Activated CD4-positive, alpha-beta memory T cell treated with anti-CD3 and anti-CD28 coated beads, Interleukin-2, amount 10 ng/mL, durations not matched to agents 7 days and 5 days (primary cell): ENCODE measurements at places on chromosomes 11 and 22. TPM values are rescaled to one million over a fixed set of nuclear protein-coding genes. Genes with fewer than 3 reads are reported as not detected.

- H3K4me3 ChIP-seq: no peak overlapping the region
- H3K27ac ChIP-seq: no peak overlapping the region
- no peaks in the 10 kb centered on the region for H3K36me3 ChIP-seq
- DNase-seq: peak; percentile 35
- H3K27me3 ChIP-seq: no peaks in the 10 kb centered on the region
Measured at GRCh38 chr11:5380740-5381342, 2.8 kb upstream of the OR51M1 start.

DNA sequence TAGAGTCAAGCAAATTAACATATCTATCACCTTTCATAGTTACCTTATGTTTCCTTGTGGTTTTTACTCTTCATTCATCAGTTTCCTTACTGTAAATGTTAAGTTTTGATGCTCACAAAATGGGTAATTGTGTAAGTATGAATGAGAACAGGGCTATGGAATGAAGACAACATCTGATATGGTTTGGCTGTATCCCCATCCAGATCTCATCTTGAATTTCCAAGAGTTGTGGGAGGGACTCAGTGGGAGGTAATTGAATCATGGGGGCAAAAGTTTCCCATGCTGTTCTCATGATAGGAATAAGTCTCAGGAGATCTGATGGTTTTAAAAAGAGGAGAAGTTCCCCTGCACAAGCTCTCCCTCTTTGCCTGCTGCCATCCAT lies 107.6 kb downstream of the CCDC34 start:
- no peak overlapping the region for H3K27ac ChIP-seq
- DNase-seq: no peak
- H3K4me1 ChIP-seq: no peaks in the 10 kb centered on the region
- H3K4me3 ChIP-seq: no peak overlapping the region
- H3K27me3 ChIP-seq: peaks cover 4% of the 10 kb centered on the region

GRCh38 chr11:72792437-72793021 lies 1.3 kb downstream of the STARD10 start:
- H3K27me3 ChIP-seq: no peaks in the 10 kb centered on the region
- H3K4me1 ChIP-seq: peaks cover 29% of the 10 kb centered on the region
- H3K27ac ChIP-seq: peak overlapping the region; percentile 96

- H3K27me3 ChIP-seq: peaks cover 30% of the 10 kb centered on the region
- H3K4me1 ChIP-seq: no peaks in the 10 kb centered on the region
- no peaks in the 10 kb centered on the region for H3K36me3 ChIP-seq
- no peak overlapping the region for H3K27ac ChIP-seq
- H3K4me3 ChIP-seq: no peak overlapping the region
Measured at GRCh38 chr11:10669258-10670033, 24.1 kb downstream of the IRAG1 start.

DNA sequence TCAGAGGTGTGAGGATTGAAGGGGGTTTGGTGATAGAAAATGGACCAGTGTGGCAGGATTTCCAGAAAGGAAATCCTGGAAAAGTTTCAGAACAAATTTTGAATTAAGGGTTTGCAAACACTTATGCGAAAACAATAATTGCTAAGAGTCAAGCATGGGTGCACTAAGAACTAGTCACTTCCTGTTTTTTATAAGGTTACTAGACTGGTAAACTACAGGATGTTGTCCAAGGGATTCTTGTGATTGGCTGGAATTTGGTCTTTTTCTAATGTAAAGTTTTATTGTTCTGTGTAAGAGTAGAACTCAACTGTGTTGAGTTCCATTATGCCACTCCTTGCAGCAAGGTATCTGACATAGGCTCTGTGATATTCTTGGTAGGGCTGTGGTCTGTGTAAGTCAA lies 54.1 kb downstream of the LIF start:
- DNase-seq: no peak
- no peaks in the 10 kb centered on the region for H3K27me3 ChIP-seq
- peaks cover 29% of the 10 kb centered on the region for H3K36me3 ChIP-seq
- no peak overlapping the region for H3K4me3 ChIP-seq

- H3K27me3 ChIP-seq: no peaks in the 10 kb centered on the region
- peaks cover 10% of the 10 kb centered on the region for H3K4me1 ChIP-seq
- H3K36me3 ChIP-seq: no peaks in the 10 kb centered on the region
- DNase-seq: no peak
- no peak overlapping the region for H3K4me3 ChIP-seq
- no peak overlapping the region for H3K27ac ChIP-seq
Measured at GRCh38 chr11:47908198-47908597, 60.0 kb upstream of the NUP160 start.

DNA sequence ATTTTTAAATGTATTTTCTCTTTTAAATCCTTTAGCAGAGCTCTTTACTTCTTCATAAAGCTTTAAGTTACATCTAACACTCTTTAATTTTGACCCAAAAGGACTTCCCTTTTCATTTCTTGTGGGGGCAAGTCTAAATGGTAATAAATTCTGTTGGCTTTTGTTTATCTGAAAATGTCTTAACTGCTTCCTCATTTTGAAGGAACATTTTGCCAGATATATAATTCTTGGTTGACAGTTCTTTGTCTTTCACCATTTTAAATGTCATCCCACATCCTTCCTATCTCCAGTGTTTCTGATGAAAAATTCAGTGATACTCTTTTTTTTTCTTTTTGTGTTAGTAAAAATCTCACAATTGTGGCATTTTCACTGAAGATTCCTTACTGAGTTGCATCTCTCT lies 44.7 kb upstream of the ZBTB44 start:
- no peak for DNase-seq
- peaks cover 4% of the 10 kb centered on the region for H3K36me3 ChIP-seq
- H3K27ac ChIP-seq: no peak overlapping the region

- H3K4me3 ChIP-seq: no peak overlapping the region
- no peaks in the 10 kb centered on the region for H3K27me3 ChIP-seq
- no peaks in the 10 kb centered on the region for H3K4me1 ChIP-seq
Measured at GRCh38 chr11:91686281-91686680, 538.3 kb upstream of the FAT3 start.

DNA sequence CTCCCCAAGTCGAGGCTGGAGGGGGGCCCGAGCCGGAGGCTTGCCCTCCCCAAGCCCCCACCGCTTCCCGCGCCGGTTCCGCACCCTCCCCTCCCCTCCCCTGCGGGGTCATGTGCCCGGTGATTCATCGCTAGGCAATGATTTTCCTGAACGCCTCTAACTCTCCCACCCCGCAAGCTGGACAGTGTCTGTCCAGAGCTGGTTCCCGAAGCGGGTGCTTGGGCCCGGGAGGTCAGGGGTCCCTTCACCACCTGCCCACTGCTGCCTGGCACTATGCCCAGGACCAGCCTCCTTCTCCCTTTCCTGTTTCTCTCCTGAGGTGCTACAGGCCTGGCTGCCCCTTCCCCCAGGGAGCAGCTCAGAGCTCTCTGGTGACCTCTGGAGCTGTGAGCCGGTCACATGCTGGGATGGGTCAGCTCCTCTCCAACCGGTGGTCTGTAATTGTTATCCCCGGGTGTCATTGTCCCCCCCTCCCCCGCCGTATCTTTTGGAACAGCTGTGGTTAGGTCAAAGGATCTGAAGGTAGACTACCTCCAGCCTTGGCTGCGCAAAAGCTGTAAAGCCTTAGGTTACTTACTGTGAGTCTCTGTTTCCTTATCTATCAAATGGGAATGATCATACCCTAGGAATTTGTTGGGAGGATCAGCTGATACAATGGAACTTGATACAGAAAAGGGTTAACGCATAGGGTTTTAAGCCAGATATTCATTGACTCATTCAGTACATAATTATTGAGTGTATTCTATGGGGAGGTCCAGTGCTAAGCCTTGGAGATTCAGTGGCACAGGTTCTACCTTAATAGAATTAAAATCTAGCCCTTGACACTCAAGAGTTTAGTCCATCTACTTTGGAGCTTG lies 753 bp downstream of the STX3 start:
- H3K4me3 ChIP-seq: peak overlapping the region; percentile 84
- H3K27ac ChIP-seq: peak overlapping the region; percentile 64
- peaks cover 43% of the 10 kb centered on the region for H3K36me3 ChIP-seq
- DNase-seq: peak; percentile 63

DNA sequence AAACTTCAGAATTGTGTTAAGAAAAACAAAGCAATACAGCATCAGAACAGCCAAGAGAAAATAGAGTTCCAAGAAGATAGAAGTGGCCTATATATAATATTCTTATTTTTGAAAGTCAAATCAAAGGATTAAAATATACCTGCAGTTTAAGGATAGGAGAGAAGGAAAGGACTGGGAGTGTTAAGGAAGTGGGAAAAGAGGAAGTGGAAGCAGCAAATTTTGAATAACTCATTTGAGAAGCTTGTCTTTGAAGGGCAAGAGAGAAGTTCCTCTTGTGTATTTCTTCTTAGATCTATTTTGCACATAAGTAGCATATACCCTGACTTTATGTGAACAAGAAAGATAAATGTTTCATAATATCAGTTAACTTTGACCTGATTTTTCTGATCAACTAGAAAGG lies 62.6 kb upstream of the SLC17A6 start:
- H3K36me3 ChIP-seq: no peaks in the 10 kb centered on the region
- no peaks in the 10 kb centered on the region for H3K4me1 ChIP-seq
- DNase-seq: no peak
- H3K27me3 ChIP-seq: no peaks in the 10 kb centered on the region
- H3K4me3 ChIP-seq: no peak overlapping the region

- H3K27ac ChIP-seq: no peak overlapping the region
- H3K4me3 ChIP-seq: no peak overlapping the region
- no peak for DNase-seq
- H3K27me3 ChIP-seq: no peaks in the 10 kb centered on the region
- H3K4me1 ChIP-seq: no peaks in the 10 kb centered on the region
Measured at GRCh38 chr11:133746663-133747306, 98.5 kb downstream of the SPATA19 start.

DNA sequence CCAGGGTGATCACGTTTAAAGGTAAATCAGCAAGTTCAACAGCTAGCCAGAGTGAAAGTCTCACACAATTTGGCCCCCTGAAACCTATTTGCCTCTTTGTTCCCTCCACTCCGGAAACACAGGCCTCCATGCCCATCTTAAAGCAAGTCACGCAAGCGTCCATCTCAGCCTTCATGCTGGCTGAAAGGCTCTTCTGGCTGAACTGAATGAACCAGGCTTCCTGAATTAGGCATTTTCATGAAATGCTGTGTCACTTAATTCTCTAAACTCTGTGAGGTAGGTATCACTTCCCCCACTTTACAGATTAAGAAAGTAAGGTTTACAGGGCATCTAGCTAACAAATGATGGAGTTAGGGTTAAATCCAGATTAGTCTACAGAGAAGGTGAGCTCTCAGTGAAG lies 1.4 kb downstream of the SLC25A17 start:
- H3K27me3 ChIP-seq: no peaks in the 10 kb centered on the region
- H3K4me1 ChIP-seq: peaks cover 32% of the 10 kb centered on the region
- peak overlapping the region; percentile 91 for H3K4me3 ChIP-seq
- peaks cover 21% of the 10 kb centered on the region for H3K36me3 ChIP-seq
- no peak for DNase-seq

GRCh38 chr22:25048659-25049647 lies 96.4 kb downstream of the KIAA1671 start:
- peaks cover 20% of the 10 kb centered on the region for H3K4me1 ChIP-seq
- DNase-seq: peak; percentile 82
- peaks cover 45% of the 10 kb centered on the region for H3K36me3 ChIP-seq

DNA sequence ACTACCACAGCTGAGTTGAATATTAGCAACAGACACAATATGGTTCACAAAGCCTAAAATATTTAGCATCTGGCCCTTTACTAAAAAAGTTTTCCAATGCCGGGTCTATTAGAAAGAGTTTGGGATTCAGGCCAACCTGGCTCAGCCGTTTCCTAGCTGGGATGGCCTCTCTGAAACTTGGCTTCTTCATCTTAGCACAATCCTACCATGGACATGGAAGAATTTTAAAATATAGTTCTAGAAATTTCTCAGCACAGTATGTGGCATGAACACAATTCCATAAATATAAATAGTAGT lies 103.8 kb downstream of the RRAS2 start:
- no peak for DNase-seq
- H3K27ac ChIP-seq: no peak overlapping the region
- no peak overlapping the region for H3K4me3 ChIP-seq
- no peaks in the 10 kb centered on the region for H3K4me1 ChIP-seq
- H3K27me3 ChIP-seq: peaks cover 5% of the 10 kb centered on the region

DNA sequence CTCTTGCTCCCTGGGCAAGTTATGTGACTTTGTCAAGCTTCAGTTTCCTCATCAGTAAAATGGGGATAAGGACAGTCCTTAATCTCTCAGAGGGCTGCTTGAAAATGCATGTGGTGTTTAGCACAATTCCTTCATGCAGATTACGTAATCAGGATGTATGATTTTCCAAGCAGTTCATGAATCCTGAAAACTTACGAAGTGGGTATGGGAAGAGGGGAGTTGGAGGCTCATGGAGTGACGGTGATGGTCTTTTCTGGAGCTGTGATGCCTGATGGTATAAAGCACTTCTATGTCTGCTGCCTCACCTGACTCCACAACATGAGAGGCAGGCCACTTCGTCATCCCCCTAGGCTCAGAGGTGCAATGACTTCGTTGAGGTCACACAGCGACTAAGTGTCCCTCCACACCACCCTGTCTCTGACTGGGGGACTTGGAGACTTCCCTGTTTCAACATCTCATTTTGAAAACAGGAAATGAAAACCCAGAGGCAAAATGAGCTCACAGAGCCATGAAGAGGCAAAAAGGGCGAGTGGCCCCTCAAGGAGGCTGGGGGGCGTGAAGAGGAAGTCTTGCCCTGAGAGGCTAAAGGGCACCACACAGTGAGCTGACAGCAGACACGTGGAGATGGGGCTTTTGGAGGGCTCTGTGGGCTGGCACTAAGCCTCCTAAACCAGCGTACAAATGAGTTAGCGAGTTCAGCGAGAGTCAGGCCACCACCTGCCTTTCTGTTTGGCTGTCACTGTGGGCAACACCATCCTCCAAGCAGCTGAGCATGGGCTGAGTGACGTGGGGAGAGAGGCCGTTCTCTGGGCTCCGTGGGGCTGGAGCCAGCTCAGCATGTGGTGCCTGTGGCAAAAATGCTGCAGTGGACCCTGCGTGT lies 10.1 kb downstream of the MCM5 start:
- H3K4me3 ChIP-seq: no peak overlapping the region
- peaks cover 67% of the 10 kb centered on the region for H3K36me3 ChIP-seq
- peak overlapping the region; percentile 44 for H3K27ac ChIP-seq
- DNase-seq: no peak

GRCh38 chr11:3949125-3949524 lies 93.7 kb downstream of the STIM1 start:
- peak overlapping the region; percentile 43 for H3K4me3 ChIP-seq
- H3K27me3 ChIP-seq: no peaks in the 10 kb centered on the region
- DNase-seq: peak; percentile 54
- peaks cover 93% of the 10 kb centered on the region for H3K4me1 ChIP-seq
- H3K36me3 ChIP-seq: peaks cover 67% of the 10 kb centered on the region

GRCh38 chr22:34587357-34588356 lies 478.3 kb upstream of the ISX start:
- DNase-seq: no peak
- no peak overlapping the region for H3K4me3 ChIP-seq
- H3K27ac ChIP-seq: no peak overlapping the region
- H3K4me1 ChIP-seq: no peaks in the 10 kb centered on the region
- H3K36me3 ChIP-seq: no peaks in the 10 kb centered on the region

Gene POU2F3
- not detected for total RNA-seq

Gene MUC5AC
- not detected for total RNA-seq

Gene RABL2B
- 20.2 TPM for total RNA-seq

Gene EIF4ENIF1
- 35.6 TPM for total RNA-seq

Gene RAG1
- 0.28 TPM for total RNA-seq

Gene PYGM
- 4.0 TPM for total RNA-seq

Gene BIRC3
- 79.0 TPM for total RNA-seq

Gene SCN3B
- total RNA-seq: not detected

Gene OR5M3
- not detected for total RNA-seq
